ENCODE measurements at places on chromosomes 2 and 18.

DNA sequence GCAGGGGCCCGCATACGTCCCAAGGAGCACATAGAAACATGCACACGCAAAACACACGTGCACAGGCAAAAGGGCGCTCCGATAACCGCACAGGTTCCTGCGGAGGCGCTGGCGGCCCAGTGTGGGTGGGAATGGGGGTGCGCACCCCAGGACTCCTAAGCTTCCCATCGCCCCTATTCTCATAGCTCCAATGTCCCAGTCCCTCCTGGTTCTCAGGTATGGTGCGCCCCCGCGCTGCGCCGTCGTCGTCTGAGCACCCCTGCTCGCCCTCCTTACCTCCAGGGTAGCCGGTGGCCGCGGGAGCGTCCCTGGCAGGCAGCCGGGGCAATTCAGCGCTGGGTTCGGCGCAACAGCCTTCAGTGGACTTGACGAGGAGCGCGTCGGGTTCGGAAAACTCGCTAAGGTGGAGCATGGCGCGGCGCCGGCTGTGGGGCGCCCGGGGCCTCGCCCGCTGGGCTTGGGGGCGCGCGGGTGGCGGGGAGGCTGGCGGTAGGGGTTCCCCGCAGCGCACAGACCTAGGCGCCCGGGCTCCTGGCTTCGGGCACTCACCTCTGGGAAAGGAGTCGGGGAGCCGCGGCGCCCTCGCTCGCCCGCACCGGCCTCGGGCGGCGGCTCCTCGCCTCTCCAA lies 328 bp downstream of the EGR4 start:
- no peak for DNase-seq

DNA sequence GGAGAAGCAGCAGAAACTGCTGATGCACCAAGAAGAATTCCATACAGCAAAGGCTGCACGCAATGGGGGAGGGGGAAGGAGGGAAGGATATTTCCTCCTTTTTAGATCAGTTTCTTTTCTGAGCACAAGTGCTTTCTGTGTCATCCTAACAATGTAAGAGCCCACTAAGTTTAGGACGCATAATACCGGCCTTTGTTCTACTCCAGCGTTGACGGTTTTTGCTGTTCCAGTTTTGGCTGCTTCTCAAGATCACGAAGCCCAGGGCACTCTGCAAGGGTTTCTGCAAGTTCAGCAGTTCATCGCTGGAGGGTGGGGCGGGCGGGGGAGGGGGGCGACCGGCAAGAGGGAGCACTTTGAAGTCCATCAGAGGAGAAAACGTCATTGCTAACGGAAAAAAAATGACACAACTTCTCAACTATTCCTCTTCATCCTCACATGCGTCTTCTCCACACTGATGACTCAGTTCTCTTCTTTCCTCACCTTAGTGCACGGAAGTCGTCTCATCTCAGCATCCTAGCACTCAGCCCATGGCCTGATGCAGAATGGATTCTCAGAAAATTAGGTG lies 8.7 kb downstream of the FAM178B start:
- no peak for DNase-seq

GRCh38 chr2:34567128-34567527 lies 968.0 kb upstream of the FAM98A start:
- DNase-seq, result no peak

DNA sequence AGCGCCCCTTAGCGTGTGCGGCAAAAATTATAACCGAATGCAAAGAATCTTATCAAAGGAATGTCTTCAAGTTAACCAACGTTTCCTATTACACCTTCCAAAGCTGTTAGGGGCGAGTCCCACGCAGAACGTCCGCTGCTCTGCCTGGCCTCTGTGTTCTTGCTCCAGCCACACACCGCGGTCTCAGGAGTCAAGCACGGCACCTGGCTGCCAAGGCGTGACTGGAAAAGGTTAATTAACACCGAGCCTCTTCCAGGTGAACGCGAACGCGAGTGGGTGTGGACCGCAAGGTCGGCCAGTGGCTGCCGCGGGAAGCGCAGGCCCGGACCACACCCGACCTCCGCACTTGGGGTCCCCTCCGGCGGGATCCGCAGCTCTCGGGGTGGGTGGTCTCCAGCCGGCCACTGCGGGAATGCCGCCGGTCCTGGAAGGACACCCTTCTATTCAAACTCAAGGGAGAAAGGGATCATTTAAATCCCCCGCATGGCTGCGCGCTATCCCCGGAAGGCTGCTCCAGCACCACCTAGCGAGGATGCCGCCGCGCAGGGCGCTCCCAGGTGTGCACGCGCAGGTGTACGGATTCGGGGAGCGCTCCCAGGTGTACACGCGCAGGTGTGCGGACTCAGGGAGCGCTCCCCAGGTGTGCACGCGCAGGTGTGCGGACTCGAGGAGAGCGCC lies 830 bp downstream of the CYB5A start:
- DNase-seq, result no peak

- DNase-seq, result no peak
Observed at GRCh38 chr2:197236816-197237215, 73.8 kb downstream of the ANKRD44 start.

DNA sequence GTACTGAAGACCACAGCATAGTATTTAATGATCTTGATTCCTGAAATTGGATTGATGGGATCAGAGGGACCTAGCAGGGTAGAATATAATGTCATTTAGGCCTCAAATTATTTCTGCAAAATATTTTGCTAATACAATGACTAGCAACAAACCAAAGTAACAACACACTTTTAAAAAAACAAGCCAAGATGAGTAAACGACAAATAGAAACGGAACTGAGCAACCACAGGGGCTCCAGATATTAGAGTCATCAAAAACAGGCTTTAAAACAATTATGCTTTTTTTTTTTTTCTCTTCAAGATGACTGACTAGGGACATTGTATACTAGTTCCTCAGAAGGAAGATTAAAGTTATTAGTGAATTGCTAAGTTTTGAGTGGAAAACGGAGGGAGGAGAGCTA lies 447.1 kb upstream of the MMADHC start:
- no peak for DNase-seq

GRCh38 chr2:96764253-96764637 lies 3.5 kb downstream of the CNNM4 start:
- no peak for DNase-seq

- DNase-seq, result no peak
Observed at GRCh38 chr2:196173505-196173904, 2.1 kb upstream of the STK17B start.

- no peak for DNase-seq
Observed at GRCh38 chr2:147294825-147295392, 549.9 kb upstream of the ACVR2A start.

DNA sequence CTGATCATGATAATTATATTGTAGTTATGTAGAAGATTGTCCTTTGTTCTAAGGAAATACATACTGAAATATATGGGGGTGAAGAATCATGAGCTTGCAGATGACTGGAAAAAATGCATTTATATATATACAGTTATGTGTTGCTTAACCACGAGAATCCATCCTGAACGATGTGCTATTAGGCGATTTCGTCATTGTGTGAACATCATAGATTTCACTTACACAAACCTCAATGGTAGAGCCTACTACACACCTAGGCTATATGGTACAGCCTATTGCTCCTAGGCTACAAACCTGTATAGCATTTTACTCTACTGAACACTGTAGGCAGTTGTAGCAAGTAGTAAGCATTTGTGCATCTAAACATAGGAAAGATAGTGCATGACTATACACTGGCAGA lies 2.6 kb upstream of the ACAA2 start:
- no peak for DNase-seq

- DNase-seq, result no peak
Observed at GRCh38 chr18:70373042-70373519, 84.2 kb downstream of the SOCS6 start.

DNA sequence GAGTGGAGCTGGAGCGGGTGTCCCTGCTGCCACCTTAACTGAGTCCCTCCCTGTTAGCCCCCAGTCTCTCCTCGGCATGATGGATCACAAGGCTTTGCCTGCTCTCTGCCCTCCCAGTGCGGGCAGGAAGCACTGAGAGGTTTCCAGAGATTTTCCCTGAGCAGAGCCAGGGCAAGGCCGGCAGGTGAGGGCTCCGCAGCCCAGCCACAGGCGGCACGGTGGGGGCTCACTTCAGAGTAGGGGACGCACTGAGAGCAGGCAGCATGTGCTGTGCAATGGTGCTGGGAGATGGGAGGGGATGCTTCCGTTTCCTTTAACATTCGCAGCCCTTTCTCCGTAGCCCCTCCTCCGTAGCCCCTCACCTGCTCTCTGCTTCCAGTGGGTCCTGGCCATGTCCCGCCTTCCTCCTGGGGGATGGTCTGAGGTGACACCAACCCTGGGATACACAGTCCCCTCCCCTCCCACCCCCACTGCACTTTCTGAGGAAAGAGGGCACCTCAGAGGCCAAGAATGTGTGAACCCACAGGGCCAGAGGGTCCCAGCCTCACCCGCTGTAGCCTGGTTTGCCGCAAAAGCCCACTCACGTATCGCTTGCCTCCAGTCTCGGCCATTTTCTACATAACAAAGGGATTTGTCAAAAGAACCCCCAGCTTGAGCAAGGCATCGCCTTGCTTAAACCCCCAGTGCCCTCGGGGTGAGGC lies 10.7 kb downstream of the KCNF1 start:
- no peak for DNase-seq

GRCh38 chr2:151840216-151841046 lies 12.2 kb upstream of the ARL5A start:
- DNase-seq, result no peak

Data from stimulated activated CD4-positive, alpha-beta T cell treated with anti-CD3 and anti-CD28 coated beads, Interleukin-1b, Interleukin-23, amount 100 ng/mL, for 24 hours (primary cell).